ENCODE measurements at places on chromosomes 1 and 21.

- no peak for DNase-seq
Measured at GRCh38 chr21:41824466-41825207, 54.5 kb downstream of the PRDM15 start.

- DNase-seq = no peak
Measured at GRCh38 chr1:204338997-204339396, 20.7 kb downstream of the PLEKHA6 start.

- no peak for DNase-seq
Measured at GRCh38 chr1:67468066-67468718, 38.0 kb upstream of the SERBP1 start.

- no peak for DNase-seq
Measured at GRCh38 chr1:227175611-227176010, 142.7 kb downstream of the CDC42BPA start.

All from stimulated activated naive CD8-positive, alpha-beta T cell treated with anti-CD3 and anti-CD28 coated beads, Interleukin-15, Interleukin-2, amounts not matched to agents 100 U/mL and 50 U/mL, for 24 hours (primary cell).